ENCODE measurements at places on chromosomes 11 and 22.

DNA sequence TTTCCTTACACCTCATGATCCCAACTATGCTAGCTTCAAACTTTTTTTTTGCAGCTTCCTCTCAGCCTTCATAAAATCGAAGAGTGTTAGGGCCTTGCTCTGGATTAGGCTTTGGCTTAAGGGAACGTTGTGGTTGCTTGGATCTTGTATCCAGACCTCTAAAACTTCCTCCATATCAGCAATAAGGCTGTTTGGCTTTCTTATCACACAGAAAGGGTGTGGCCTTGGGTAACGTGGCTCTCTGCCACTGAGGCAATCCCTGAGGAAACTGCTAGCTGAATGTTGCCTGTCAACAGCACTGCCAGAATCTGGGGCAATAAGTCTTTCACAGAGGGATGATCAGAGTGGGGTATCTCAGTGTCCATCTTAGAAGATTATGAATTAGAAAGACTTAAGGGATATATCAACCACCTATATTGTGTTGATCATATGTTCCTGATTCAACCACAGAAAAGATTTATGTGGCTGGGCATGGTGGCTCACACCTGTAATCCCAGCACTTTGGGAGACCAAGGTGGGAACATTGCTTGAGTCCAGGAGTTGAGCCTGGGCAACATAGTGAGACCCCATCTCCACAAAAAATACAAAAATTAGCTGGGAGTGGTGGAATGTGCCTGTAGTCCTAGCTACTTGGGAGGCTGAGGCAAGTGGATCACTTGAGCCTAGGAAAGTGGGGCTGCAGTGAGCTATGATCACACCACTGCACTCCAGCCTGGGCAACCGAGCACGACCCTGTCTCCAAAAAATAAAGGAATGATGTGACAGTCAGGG, 12.5 kb upstream of the CUL5 start:
- no peak for DNase-seq

DNA sequence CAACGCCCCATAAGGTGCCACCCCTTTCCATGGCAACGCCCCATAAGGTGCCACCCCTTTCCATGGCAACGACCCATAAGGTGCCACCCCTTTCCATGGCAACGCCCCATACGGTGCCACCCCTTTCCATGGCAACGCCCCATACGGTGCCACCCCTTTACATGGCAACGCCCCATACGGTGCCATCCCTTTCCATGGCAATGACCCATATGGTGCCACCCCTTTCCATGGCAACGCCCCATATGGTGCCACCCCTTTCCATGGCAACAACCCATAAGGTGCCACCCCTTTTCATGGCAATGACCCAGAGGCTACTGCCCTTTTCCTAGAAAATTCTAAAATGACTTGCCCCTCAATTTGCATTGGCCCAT, 72.1 kb downstream of the BRD1 start:
- no peak for DNase-seq

GRCh38 chr11:107427569-107428180, 29.9 kb downstream of the CWF19L2 start:
- DNase-seq = no peak

- DNase-seq = no peak
Observed at GRCh38 chr11:47285969-47286770, 16.2 kb downstream of the MADD start.

DNA sequence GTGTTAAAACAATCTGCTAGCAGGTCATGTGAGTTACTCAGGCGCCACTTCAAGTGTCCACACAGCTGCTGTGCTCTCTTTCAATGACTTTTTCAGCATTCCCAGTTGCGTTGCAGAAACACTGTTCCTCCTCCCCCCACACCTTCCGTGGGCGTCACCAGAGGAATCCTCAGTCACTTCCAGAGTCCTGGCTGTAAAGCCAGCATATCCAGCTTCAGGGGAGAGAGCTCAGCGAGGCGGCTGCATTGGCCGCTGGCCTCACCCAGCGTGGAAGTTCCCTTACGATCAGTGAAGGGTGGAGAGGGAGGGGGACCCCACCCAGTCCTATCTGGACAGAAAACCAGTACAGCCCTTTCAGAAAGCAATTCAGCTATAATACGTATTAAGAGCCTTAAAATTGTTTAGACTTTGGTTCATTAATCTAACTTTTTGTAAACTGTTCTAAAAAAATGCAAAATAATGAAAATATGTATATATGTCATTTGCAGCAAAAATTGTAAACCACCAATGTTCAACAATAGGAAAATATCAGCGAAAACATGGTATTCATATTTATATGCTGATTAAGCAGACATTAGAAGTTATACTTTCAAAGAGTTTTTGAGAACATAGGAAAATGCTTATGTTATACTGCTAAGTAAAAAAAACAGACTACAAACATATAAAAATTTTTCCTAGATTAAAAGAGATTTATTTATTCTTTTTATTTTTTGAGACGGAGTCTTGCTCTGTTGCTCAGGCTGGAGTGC, 2.8 kb upstream of the ANO9 start:
- DNase-seq = no peak

- no peak for DNase-seq
Observed at GRCh38 chr22:49195636-49196035, 632.0 kb downstream of the BRD1 start.

DNA sequence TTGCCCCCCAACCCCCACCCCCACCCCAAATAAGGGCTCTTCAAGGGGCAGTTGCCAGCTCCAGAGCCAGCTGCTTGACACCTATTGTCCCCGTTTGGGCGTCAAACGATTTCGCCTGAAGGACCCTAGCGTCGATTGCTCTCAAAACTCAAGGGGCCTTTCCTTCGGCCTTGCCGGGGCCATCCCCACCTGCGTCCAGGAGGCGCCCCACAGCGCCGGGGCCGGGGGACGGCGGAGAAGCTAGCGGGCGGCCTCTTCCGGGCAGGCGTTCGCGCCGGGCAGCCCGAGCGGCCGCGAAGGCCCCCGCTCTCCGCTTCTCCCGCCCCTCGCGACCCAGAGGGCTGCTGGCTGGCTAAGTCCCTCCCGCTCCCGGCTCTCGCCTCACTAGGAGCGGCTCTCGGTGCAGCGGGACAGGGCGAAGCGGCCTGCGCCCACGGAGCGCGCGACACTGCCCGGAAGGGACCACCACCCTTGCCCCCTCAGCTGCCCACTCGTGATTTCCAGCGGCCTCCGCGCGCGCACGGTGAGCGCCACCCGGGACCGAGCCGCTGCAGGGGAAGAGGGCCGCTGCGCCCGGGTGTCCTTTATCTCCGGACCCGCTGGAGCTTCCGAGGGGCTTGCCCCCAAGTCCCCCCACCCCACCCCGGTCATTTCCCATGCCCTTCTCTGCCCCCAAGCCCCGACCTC, at the start of gene CAPRIN1:
CAPRIN1 (plus strand) TSS at position 383 of the 687 bp plus-strand sequence. CDS start 690 bp downstream, outside the sequence.
- peak; percentile 71 for DNase-seq

- no peak for DNase-seq
Observed at GRCh38 chr11:45812581-45813548, 7.9 kb downstream of the SLC35C1 start.

- peak; percentile 57 for DNase-seq
Observed at GRCh38 chr22:38056969-38057891, at the start of gene PICK1. Gene PICK1 (plus strand): TSS chr22:38057404. CDS start chr22:38057810, 406 bp downstream.

DNA sequence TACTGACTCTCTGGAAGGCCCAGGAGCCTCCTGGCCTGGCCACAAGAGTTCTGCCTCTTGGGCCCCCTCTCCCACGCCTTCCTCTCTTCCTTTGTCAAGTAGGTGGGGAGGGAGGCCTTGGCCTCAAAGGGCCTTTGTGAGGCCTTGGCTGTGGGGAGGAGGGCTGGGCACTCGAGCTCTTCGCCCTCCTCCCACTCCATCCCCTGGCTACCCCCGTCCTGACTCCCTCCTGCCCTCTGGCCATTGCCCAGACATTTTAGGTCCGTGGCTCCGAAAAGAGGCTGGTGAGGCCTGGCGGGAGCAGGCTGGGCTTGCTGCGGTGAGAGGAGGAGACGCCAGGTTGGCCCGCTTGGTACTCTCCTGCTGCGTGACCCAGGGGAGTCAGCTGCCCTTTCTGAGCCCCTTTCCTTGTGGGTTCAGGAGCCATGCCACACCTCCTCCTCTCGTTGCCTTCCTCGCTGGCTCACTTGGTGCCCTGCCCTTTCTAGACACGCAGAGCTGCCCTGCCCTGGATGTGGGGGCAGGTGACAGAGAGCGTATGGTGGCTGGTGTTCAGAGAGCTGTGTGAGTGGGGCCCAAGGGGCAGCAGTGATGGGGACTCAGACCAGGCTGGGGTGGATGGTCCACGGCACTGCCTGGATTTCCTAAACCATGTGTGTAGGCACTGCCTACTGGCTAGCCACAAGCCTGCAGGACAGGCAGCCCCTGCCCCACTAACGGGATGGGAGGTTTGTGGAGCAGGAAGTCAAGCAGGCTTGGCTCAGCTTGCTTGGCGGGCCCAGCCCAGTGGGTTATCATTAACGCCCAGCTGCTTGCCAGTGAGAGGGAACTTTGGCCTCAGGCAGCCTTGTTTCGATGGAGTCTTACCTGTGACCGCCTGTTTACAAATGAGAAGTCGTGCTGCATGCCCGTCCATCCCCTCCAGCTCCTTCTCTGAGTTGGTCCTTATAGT, 15.8 kb upstream of the OMP start:
- DNase-seq = no peak

Measured in stimulated activated CD4-positive, alpha-beta T cell treated with anti-CD3 and anti-CD28 coated beads, Interleukin-15, amount 100 ng/mL, for 1 hour (primary cell).